ENCODE measurements at places on chromosomes 6 and 20.

DNA sequence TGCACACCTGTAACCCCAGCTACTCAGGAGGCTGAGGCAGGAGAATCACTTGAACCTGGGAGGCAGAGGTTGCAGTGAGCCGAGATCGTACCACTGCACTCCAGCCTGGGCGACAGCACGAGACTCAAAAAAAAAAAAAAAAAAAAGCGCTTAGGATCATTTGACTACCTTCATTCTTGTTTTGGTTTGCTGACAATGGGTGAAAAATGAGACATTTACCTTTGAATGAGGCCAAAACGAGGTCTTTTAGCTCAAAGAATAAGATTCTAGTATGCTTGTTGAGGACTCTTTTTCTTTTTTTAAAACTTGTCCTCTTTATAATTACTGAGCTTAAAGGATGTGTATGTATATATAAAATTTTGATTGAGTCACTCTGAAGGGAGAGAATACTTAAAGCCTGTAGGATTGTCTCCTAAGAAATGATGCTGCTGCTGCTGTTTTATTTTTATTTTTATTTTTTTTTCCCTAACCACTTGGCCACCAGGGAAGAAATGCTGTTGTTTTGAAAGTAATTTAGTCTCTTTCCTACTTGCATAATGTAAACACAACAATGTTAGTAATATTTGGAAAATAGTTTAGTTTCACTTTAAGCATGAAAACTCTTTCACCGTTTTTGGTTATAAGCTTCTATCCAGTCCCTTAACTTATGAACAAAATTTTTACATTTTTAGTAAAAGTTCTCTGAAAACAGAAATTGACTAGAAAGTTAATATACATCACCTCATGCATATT lies 7.9 kb downstream of the UBR2 start:
- DNase-seq: no peak

- DNase-seq: no peak
Observed at GRCh38 chr6:91743756-91744155, 1156.9 kb upstream of the MAP3K7 start.

- DNase-seq: no peak
Observed at GRCh38 chr6:137750297-137750696, 116.8 kb upstream of the TNFAIP3 start.

DNA sequence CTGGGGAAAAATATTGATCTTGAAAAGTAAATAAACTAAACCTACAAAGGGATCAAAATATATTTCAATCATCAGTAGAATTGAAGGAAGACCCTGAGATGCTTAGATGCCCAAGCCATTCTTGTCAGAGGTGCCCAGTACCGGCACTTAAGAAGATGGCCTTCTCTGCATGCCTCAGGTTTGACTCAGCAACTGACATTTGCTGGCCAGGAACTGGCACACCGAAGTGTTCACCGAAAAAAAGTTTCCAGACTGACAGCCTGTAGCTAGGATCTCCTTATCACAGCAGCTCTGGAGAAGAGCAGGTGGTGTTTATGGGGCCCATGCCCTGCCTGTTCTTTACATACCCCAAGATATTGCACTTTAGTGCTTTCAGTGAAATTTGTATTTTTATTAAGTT lies 203.2 kb downstream of the MOXD1 start:
- no peak for DNase-seq

DNA sequence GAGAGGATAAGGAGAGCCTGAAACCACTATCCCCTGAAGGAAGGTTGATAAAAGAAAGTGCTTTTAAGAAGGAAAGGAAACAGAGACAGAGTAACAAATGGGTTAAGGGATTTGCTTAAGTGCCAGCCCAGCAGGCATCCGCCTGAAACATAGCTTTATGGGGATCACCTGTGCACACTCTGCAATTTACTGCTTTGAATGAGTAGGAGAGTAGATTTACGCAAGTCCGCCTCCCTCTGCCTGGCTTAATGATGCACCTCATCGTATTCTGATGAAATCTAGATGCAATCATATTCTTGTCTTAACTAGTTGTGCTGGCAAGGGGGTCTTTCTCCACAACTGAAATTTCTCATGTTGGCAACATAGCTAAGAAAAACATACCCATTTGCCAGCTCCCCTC lies 101.1 kb upstream of the ID4 start:
- DNase-seq: no peak

DNA sequence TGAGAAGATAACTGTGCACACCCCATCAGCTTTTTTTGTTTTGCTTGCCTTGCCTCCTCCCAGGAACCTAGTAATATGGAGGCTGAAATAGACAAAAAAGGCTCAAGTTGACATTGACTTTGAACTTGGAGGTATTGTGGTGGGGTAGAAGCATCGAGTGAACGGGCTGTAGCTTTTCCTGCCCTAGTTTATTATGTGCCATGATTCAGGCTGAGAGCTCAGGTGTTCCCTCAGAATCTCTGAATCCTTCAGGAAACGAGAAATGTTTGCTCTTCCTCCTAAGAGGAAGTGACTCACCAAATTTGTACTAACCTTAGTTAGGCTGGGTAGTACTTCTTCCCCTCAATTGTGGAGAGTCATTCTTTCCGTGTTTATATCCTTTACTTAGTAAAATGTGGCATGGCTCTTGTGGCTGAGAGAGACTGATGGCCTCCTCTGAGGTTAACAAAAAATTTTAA lies 98.8 kb downstream of the SASH1 start:
- DNase-seq: no peak

Data from activated CD8-positive, alpha-beta memory T cell treated with anti-CD3 and anti-CD28 coated beads for 48 hours (primary cell).